ENCODE measurements at places on chromosomes 11 and 22.

GRCh38 chr22:19509191-19509590, 15.0 kb downstream of the CLDN5 start:
- no peak for DNase-seq

- DNase-seq, result no peak
Observed at GRCh38 chr11:80700386-80700785, 1259.6 kb upstream of the TENM4 start.

- no peak for DNase-seq
Observed at GRCh38 chr11:18392434-18393321, 1.7 kb upstream of the LDHA start.

DNA sequence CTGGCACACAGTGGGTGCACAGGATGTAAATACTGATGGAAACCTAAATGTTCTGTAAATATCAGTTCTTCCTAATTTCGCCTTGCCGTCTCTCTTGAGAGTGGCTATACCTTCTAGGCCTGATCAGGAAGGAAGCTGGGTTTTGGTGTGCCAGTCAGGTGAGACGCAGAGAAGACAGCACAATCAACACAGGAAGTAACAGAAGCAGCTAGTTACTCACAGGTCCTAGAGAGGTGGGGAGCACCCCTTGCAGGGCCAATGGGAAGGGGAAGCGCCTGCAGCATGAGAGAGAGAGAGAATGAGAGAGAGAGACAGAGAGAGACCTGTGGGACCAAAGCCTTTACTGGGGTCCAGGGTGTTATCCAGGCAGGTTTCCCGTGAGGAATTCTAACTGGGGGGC, 80.8 kb downstream of the FBLN1 start:
- DNase-seq, result no peak

DNA sequence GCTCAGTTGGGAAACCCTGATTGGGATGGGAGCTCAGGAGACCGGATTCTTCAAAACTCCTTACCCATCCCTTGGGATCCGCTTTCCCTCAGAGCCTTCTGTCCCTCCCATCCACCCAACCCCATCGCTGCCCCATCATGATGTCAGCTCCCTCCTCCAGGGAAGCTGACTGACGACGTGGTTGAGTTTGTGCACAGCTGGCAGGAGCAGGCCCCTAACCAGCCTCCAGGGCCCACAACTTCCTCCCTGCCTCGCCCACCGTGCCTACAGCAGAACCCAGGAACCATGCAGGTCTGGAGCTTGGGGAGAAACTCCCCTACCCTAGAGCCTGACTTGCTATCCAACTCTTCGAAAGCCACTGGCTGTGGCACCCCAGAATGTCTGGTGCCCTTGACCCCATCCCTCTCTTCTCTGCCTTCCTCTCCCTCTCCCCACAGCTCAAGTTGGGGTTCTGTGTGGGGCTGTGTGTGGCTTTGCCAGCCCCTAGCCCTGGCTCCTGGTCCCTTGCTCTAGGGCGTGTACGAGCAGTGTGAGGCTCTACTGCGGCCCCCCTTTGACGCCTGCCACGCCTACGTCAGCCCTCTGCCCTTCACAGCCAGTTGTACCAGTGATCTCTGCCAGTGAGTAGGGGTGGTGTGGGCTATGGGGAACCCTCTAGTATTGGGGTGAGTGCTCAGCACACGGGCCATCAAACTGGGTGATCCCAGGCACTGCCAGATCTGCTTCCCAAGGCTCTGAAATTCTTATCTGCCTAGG, 11.1 kb downstream of the OTOG start:
- DNase-seq, result no peak

GRCh38 chr11:94297985-94298576, 6.3 kb upstream of the IZUMO1R start:
- DNase-seq, result no peak

DNA sequence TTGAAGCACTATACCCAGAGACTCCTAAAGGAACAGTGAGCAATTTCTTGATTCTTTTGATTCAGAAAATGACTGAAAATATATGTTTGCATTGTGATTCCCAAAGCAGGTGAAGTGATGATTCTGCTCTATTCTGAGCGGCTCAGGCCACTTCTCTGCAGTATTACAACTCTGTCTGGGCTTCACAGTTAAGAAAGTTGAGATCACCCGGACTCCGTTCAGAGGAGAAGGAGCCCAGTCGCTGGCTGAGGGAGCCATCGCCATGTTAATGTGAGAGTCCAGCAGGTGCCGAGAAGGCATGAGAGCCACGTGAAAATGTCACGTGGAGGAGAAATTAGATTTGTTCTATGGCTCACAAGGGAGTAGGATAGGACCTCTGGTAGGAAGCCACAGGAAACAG, 91.6 kb downstream of the SCN3B start:
- DNase-seq, result no peak

GRCh38 chr11:100739666-100740065, 52.6 kb downstream of the ARHGAP42 start:
- DNase-seq, result no peak

GRCh38 chr22:22877523-22878210, 9.9 kb upstream of the IGLL5 start:
- peak; percentile 64 for DNase-seq

All from activated T-cell treated with anti-CD3 and anti-CD28 coated beads for 24 hours (primary cell).